ENCODE measurements at places on chromosomes 3 and 15.
A peak's percentile ranks its signal among the peaks of the same experiment; 100 is the strongest.

GRCh38 chr15:90191344-90191687 lies 9.8 kb upstream of the SEMA4B start:
- DNase-seq = no peak

GRCh38 chr3:71492974-71493771 lies 90.4 kb downstream of the FOXP1 start:
- no peak for DNase-seq

- no peak for DNase-seq
Measured at GRCh38 chr3:65493371-65493882, 545.3 kb downstream of the MAGI1 start.

GRCh38 chr15:86316726-86317383 lies 237.2 kb downstream of the AGBL1 start:
- no peak for DNase-seq

DNA sequence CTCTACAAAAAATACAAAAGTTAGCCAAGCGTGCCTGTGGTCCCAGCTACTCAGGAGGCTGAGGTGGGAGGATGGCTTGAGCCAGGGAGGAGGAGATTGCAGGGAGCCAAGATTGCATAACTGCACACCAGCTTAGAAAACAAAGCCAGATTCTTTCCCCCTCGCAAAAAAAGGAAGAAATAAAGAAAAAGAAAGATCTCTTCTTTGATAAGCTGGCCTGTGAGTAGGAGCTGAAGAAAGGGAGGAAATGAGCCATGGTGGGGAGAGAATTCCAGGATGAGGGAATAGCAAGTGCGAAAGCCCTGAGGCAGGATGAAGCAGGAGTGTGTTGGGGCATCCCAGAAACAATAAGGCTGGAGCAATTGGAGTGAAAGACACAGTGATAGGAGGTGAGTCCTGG lies 24.5 kb upstream of the TOP2B start:
- no peak for DNase-seq

GRCh38 chr3:13272831-13273603 lies 147.1 kb downstream of the NUP210 start:
- DNase-seq = no peak

- DNase-seq = no peak
Measured at GRCh38 chr3:63353383-63353782, 75.3 kb downstream of the SYNPR start.

DNA sequence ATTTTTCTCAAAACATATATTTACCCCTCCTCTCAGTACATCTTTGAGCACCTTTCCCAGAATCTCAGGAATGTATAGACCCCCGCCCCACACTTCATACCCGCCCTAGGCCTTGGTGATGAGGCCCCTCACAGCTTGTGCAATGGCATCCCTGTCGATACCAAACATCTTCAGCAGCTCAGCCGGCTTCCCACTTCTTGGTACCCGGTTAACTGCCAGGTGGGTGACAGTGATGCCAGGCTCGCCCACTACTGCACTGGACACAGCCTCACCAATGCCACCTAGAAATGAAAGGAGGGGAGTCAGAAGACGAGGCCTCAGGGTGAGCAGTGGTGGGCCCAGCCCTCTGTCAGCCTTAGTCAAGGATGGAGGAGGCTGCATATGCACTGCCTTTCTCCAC lies 30.2 kb downstream of the TKT start:
- DNase-seq = no peak

DNA sequence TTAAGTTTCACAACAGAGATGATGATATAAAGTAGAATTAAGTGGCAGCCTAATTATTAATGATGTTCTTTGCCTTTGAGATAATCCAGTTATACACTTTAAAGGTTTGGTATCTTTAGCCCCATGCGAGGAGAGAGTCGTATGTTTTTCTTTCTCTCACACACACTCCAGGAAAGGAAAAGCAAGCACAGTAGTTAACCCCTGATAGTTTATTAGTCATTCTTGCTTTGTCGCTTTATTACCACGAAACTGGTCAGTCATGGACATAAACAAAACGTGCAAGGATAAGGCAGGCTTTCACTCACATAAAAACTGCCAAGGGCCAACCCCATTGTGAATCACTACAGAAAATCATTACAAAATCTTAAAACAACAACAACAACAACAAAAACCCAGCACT lies 866.9 kb downstream of the FHIT start:
- no peak for DNase-seq

DNA sequence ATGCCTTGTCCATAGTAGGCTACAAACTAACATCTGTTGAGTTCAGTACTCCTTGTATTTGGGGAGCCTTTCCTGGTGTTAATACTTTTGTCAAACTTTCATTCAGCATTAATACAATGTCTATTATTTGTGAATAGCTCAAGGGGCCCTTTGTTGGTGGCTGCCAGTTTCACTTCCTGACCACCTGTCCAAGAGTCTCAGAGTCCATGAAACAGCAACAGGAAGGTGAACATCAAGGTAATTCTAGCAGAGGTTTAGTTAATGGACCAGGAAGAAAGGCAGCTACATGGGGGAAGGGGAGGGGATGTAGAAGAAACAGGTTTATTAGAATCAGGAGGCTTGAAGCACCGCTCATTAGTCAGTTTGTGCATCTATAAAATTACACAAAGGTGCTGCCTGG lies 386.9 kb downstream of the PDCD6IP start:
- no peak for DNase-seq

DNA sequence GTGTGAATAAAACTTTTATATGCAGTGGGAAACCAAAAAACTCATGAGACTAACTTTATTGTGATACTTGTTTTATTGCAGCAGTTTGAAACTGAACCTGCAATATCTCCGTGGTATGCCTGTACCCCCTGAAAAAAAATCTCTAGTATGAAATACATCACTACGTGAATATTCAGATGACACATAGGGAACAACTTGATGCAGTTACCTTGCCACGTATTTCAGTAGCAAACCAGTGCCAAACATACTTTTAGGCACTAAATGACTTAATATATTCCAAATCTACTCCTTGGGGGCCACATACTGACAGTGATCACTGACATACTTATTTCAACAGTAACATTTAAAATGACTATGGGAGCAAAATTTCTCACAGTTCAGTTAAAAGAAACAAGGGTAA lies 13.8 kb downstream of the CRBN start:
- no peak for DNase-seq

DNA sequence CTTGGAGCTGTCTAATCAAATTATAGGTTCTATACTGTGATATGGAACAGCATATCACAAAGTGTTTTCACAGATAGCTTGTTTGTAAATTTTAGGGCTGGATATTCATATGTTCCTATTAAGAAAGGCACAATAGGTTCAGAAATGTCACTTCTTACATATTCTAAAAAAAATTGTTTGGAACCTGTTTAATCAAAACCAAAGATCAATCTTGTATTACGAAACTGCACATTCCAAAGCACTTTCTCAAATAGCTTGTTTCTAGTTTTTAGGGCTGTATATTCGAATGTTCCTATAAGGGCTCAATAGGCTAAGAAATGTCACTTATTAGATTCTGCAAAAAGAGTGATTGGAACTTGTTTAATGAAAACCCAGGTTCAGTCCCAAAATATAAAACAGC lies 67.4 kb upstream of the OSBPL11 start:
- no peak for DNase-seq

DNA sequence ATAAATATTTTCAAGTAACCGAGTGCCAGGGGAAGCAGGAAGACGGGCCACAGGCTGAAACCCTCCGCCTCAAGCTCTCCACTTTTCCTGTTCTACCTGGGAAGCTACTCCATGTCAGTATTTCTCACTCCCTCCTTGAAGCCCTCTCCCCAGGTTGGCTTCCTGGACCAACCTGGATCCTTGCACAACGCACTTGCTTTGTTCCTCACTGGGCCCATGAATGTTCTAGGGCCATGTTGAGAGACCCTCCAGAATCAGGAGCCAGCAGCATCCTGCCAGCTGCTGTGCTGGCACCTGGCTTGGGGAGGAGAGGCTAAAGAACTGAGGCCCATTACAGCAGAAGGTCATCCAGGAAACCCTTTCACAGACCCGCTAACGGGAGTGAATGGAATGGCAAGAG lies 79.3 kb upstream of the SNRPA1 start:
- no peak for DNase-seq

DNA sequence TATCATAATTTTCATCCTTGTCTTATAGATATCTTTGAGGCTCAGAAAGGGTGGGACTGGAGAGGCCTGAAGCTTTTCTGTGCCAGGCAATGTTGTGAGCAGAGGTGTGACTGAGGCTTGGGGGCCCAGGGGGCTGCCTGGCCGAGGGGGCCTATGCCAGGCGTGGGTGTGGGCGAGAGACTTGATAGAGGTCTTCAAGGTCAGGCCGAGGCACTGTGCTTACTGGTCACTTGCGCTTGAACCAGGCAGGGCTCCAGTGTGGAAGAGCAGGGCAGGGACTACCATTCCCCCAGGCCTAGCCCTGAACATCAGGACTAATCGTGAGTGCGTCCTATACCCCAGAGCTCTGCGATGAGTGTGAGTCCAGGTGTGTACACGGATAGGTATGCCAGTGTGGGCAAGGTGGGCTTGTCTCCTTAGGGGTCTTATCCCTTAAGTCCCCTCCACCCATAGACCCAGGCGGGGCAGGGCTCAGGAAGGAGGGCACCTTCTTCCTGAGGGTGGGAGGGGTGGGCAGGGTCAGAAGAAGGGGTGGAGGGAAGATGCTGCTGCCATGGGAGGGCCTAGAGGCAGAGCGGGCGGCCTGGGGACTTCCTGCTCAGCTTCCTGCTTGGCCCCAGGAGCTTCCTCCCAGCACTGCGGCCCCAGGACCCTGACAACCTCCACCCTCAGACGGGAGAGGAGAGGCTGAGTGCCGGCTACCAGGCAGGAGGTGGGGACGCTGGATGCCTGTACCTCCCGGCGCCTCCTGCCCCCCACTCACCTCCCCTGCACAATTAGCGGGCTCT lies 84.7 kb downstream of the LINGO1 start:
- DNase-seq = no peak

DNA sequence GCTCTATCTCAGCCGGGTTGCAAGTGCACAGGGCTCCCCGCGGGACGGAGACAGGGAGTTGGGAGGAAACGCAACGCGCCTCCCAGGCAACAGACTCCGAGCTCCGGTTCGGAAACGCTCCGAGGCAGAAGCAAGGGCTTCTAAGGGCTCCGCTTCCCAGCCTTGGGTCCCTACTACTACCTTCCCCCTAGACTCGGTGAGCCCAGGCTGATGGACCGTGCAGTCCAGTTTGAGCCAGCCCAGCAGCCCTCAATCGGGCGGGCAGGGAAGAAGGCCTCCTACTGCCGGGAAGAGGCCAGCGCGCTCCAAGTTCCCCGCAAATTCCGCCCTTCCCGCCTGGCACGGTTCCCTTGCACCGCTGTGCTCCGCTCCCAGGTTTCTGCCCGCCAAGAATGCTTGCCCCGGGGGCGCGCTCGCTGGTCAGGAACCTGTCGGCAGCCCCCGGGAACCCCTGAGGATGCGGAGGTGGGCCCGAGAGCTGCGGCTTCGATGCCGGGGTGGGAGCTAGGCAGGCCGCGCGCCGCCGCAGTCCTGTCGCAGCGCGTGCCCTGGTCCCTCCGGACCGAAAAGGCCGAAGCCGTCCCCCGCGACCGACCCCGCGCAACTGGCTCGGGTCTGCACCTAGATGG lies 728 bp downstream of the TRANK1 start:
- no peak for DNase-seq

GRCh38 chr15:25268166-25268565 lies 170.7 kb downstream of the UBE3A start:
- no peak for DNase-seq

DNA sequence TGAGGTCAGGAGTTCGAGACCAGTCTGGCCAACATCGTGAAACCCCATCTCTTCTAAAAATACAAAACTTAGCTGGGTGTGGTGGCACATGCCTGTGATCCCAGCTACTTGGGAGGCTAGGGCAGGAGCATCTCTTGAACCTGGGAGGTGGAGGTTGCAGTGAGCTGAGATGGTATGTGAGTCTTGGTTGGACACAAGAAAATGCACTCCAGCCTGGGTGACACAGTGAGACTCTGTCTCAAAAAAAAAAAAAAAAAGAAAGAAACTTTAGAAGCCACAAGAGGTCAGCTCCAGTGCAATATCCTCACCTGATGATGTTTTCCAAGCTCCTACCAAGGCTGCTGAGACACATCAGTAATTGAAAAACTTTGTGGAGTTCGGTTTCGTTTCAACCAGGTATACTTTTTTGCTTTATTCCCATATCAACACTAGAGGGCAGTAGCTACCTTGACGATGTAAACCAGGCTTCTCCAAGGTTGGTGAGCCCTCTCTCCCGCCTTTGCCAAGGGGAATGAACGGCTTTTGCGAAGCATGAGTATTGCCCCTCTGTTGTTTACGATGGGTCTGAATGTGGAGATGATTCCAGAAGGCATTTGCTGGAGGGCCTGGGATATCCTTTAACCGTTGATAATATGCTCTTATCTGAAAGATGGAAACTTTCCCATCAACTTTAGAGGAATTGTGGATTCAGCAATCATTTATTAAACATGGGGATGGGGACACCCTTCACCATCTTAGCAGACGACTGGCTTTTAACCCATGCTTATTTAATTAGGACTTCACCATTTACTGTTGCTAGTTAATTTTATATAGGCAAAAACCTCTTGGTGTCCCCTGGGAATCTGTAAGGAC lies 202.8 kb downstream of the SV2B start:
- peak; percentile 29 for DNase-seq

- no peak for DNase-seq
Measured at GRCh38 chr3:147389717-147390116, 16.6 kb downstream of the ZIC4 start.

GRCh38 chr3:128497305-128498126 lies 4.5 kb upstream of the GATA2 start:
- DNase-seq = peak; percentile 62

DNA sequence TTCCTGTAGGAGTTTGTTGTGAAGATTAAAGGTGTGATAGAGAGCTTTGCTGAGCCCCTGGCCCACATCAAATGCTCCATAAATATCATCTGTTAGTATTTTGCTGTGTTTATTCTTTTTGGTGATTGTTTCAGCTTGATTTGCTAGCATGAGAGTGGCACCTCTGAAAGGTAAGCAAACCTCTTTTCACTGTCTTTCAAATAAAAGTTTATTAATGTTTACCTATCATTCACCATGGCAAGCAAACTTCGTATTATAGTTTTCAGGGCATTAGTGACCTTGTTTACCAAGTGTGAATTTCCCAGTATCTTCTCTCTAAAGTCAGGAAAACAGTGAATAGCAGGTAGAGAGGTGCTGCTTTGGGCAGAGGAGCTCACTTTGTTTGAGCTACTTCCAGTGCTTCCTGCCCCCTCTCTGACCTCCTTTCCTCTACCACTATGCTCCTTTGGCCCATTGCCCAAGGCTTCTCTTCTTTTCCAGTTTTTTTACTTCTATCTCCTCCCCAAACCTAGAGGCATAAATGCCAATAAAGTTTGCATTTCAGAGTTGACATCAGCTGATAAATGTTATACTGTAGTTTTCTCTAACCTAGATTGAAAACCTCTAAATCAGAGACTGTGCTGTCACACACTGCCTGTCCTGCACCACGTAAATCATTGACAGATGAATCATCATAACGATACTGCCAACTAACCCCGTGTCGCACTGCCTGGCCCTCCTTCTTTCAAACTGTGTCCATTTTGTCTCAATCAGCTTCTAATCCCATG lies 569.0 kb downstream of the TUSC7 start:
- no peak for DNase-seq
